T-cell (primary cell): ENCODE measurements at places on chromosomes 5 and 9.

- no peak for DNase-seq
Measured at GRCh38 chr5:95035891-95036685, 248.8 kb downstream of the MCTP1 start.

DNA sequence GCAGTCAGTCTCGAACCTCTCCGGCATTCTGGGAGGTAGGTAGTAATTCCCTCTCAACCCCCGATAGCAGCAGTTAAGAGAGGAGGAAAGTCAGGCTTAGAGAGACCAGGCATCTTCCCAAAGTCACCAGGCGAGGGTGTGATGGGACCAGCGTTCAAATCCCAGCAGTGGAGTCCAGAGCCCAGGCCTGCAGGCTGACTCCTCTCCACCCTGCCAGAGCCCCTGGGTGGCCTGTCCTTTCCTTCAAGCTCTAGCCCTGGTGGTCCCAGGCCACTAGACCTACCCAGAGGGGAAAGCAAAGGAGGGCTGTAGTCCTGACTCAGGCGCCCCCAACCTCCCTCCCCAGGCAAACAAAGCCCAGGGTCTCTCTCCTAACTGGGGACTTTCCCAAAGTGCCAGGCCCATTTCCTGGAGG is 4.2 kb upstream of the NR5A1 start:
- no peak for DNase-seq

DNA sequence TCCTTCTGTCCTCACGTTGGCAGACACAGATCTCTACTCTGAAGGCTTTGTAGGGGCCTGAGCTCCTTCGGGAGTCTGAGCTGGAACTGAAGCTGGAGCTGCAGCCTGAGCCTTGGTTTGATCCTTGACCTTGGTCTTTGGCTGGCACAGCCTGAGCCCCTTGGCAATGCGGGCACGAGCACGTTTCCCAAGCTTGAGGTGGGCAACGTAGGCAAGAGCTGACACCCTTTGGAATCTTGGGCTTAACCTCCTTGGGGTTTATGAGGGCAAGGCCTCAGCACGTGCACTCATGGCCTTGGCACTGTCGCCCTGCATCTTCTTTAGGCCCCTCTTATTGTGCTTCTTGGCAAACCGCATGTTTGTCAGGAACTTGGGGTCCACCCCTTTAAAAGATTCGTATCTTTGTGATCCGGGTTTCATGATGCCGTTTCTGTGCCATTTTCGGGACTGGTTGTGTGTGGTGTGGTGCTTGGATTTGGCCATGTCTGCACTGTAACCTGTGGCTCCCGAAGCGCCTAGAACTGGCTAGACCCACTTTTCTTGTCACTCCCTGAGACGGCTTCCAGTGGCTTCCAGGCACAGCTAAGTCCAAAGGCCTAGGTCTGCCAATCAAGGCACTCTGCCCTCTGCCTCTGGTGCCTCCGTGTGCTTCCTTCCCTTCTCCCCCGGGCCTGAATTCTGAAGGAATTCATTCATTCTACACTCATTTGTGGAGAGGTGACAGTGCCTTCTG is 1.4 kb downstream of the SUSD1 start:
- DNase-seq = no peak

- DNase-seq = no peak
Measured at GRCh38 chr5:158739951-158740757, 359.6 kb downstream of the EBF1 start.

GRCh38 chr5:108801776-108802175 is 54.1 kb downstream of the FER start:
- DNase-seq = no peak

- no peak for DNase-seq
Measured at GRCh38 chr5:10036136-10036815, 213.4 kb downstream of the ATPSCKMT start.

DNA sequence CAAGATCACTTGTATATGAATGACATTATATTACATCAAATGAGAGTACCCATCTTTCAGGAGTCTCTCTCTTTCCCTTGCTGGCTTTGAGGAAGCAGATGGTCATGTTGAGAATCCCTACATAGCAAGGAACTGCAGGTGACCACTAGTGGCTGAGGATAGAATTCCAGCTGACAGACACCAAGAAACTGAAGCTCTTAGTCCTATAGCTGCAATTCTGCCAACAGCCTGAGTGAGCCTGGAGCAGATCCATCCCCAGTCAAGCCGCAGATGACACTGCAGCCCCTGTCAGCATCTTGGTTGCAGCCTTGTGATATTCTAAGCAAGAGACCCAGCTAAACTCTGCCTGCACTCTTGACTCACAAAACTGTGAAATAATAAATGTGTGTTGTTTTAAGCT is 531.5 kb downstream of the CSNK1G3 start:
- no peak for DNase-seq

DNA sequence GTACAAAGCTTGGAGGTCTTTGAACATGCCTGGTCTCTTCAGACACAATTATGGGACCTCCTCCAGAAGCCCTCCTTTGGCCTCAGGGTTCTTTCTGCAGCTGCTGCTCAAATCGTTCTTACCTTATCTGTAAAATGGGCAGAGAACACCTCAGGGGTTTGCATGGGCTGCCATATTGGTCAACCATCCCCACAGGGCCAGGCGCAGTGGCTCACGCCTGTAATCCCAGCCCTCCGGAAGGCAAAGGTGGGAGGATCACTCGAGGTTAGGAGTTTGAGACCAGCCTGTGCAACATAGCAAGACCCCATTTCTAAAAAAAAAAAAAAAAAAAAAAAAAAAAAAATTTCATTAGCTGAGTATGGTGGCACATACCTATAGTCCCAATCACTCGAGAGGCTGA is 29.1 kb upstream of the TCF7 start:
- DNase-seq = no peak

- no peak for DNase-seq
Measured at GRCh38 chr9:132703336-132703735, 33.1 kb downstream of the GTF3C4 start.

- DNase-seq = no peak
Measured at GRCh38 chr5:99032234-99033013, 103.6 kb upstream of the CHD1 start.

DNA sequence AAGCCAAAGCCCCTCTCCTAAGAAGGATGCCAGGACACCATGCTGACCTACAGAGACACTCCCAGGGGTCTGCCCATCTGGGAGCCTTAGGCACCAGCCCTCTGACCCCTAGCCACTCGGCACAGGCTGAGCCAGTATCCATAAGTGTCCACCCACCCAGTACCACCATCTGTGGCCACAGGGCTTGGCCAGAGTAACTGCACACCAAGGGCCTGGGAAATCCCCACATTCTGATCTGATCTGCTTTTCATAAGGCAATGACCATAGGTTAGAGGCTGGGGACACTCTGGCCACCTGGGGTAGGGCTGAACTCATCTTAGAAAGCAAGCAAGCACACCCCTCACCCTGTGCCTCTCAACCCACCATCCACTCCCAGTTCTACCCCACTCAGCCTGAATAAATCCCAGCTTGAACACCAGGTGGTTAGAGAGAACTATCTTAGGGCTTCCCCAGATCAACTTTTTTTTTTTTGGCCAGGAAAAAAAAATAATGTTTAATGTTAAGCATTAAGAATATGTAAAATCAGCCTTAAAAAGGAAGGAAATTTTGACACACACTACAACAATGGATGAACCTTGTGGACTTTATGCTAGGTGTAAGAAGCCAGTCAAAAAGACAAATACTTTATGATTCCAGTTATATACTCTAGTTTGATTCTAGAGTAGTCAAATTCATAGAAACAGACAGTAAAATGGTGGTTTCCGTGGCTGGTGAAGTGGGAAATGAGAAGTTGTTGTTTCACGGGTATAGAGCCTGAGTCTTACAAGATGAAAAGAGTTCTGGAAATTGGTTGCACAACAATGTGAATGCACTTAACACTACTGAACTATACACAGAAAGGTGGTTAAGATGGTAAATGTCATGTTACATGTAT is 6.2 kb downstream of the GNPDA1 start:
- no peak for DNase-seq

- peak; percentile 36 for DNase-seq
Measured at GRCh38 chr5:55994495-55994997, at the start of gene IL6ST. Gene IL6ST (minus strand): TSS chr5:55994963. CDS start chr5:55976278, 18,685 bp downstream.

GRCh38 chr9:34991607-34992375 is 2.2 kb downstream of the DNAJB5 start:
- DNase-seq = peak; percentile 19

DNA sequence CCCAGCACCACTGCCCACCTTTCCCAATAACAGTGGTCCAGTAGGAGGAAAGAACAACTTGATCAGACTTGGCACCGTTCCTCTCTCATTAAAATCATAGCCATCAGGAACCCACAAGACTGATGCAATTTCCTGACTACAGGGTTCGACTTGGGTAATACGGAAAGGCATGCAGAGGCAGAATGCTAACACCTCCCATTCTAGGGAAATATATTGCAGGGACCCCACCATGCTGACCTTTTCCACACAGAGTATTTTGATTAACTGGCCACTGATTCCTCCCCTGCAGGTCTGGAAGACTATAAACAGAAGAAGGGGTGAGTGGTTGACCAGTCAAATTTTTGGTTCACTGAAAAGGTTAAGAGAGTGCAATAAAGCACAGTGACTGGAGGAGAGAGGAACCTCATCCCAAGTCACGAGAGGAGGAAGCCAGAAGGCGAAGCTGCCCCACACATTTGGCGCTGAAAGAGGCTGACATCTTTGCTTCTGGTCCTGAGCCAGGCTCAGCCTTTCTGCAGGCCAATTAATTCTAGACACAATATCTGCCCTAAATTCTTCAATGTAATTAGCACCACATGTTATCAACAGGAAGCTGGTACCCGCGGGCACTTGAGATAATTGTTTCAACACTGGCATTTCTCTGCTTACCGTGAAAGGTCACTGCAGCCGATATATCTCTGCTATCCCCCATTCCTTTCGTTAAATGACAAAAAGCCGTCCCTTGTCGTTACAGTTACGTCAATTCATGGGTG is 64.7 kb upstream of the SPOCK1 start:
- no peak for DNase-seq

- DNase-seq = no peak
Measured at GRCh38 chr9:71936066-71936465, 24.6 kb downstream of the C9orf85 start.

DNA sequence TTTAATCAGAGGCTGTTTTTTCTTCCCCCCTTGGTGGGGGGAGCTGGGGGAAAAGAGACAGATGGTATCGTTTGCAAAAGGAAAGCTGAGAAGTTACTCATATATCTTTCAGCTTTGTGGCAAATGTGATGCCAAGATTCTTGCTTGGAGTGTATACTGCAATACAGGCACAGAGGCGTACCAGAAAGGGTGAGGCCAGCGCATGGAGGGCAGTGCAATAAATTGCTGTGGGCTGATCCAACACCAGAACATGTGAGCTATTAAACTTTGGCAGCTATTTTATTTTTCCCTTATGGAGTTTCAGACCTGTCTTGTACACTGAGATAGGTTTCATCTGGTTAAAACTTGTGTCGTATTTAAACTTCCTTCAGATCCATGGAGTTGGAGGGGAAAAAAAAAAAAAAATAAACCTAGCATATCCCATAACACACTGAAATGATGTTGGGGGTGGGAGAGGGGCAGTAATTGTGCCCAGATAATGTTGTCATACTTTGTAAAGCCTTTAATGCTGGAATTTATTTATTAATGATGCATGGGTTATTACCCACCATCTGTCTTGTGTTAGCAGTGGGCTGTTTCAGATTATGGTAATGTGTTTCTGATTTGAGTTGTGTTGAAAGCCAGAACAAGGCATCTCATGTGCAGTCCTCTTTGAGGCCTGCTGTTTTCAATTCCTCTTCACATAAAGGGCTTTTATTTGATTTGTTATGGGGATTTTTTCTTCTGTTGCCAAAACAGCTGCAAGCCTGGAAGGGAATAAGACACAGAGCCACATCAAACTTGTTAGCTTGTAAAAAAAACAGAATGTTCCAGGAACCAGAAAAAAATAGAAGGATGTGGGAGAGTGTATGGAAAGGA is 891.3 kb downstream of the TLE1 start:
- no peak for DNase-seq

DNA sequence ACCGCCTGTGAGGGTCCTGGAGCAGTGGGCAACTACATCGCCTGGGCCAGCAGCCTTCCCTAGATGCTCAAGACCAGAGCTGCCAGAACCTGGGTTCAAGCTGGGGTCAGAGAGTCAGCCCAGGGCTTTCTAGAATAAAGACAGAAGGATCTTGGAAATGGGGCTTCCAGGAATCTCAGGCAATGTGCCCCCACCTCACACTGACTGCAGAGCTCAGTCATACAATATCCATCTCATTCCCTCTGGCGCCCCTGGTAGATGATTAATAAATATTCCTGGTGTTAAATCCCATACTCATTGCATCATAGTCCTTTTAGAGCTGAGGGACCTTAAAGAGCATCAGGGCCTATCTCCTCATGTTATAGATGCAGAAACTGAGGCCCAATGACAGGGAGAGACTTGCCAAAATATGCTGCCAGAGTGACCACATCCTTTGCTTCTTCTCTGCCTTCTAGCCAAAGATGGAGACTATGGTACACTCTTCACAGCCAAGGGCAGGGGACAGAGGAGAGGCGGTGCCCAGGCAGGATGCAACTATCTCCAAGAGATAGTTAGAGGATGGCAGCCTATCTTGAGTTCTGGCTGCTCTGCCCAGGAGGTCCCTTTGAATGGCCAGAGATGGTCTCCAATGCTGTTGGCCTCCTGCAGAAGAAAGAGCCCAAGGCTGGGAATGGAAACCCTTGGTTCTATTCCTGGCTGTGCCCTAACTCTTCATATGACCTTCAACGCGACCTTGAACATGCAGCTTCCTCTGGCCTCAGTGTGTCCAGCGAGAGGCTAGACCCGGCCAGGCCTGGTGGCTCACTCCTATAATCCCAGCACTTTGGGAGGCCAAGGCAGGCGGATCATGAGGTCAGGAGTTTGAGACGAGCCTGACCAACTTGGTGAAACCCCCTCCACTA is 36.2 kb upstream of the IL17B start:
- no peak for DNase-seq

- DNase-seq = no peak
Measured at GRCh38 chr9:87950296-87950695, 24.0 kb downstream of the CDK20 start.

DNA sequence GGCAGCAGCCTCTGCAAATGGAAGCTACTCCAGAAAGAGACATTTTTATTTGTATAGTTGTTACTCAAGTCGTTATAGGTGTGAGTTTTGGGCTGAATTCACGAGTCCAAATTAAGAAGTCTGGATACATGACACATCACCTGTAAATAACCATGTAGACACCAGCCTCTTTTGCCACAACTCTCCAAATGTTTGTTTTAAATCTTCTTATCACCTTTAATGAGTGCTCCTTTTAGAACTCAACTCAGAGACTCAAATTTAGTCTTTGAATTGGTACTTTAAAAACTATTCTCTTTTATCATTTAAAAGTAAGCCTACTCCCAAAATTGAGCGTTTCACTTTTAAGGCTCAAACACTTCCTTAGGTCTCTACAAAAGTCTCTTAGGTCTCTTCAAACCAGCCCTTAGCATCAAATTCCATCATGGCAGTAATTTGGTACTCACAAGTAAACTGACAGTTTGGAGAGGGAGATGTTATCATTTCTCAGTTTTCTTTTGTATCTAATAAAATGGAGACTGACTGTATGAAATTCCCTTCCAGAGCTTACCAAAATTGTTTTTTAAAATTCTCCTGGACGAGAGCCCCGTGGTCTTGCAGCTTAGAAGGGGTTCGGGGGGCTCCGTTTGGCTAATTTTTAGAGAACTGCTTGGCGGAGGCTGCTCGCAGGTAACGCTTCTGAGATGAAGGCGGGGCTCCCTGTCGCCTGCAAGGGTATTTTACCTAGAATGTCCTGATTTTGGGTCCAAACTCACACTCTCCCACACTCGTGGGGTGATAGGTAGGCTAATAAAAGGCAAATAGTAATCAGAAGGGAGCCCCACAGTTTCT is 194.6 kb downstream of the MEF2C start:
- no peak for DNase-seq

GRCh38 chr5:139052975-139053374 is 145.2 kb downstream of the SIL1 start:
- DNase-seq = no peak
